ENCODE measurements at places on chromosomes 2 and 18.
A peak's percentile ranks its signal among the peaks of the same experiment; 100 is the strongest.

DNA sequence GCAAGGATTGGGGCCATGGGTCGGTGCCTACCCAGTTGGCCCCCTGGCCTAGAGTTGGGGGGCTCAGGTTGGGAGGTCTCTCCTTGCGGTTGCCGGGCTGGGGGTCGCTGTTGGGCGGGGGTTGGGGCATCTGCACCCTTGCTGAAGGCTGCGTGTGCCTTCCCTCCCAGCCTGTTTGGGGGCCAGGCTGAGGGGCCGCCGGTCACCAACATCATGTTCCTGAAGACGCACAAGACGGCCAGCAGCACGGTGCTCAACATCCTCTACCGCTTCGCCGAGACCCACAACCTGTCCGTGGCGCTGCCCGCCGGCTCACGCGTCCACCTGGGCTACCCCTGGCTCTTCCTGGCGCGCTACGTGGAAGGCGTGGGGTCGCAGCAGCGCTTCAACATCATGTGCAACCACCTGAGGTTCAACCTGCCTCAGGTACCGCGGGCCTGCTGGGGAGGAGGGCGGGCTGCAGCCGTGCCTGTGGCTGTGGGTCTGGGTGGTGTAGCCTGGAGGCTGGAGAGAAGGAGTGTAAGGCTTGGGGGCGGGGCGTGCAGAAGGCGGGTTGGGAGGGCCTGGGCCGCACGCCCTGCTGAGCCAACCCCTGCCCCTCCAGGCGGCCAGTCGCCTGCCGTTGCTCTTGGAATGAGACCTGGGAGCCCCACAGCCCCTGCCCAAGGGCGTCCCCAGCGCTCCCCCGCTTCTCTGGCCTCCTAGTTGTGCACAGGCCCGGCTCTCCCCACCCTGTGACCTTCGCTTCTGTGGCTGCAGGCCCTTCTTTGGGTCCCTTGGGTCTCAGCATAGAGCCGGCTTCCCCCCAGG lies 7.2 kb upstream of the NEU4 start:
- peak; percentile 29 for DNase-seq

DNA sequence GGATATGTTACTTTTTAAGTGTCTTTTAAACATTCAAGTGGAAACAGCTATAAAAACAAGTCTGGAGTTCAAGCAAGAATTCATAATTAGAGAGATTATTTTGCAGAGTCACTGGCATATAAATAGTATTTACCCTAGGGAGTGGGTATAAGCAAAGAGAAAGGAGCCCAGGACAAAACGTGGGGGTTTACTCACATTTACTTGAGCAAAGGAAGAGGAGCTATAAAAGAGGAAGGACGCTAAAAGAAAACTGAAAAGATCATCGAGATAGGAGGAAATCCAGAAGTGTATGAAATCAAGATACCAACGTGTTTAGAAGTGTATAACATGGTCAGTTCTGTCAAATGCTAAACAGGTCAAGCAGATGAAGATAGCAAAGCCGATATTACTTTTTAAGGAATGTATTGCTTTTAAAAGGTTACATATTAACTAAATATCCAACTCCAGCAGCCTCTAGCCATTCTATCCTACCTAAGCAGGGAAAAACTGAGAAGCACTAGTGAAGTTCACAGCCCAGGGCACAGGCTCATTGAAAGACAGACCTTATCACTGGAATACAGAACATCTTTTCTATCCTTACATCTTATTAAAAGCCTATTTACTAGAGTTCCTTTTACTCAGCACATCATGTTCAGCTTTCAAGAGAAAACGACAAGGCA lies 8.6 kb downstream of the KANSL1L start:
- DNase-seq: no peak

- DNase-seq: no peak
Measured at GRCh38 chr2:159863526-159864160, 65.6 kb upstream of the CD302 start.

- DNase-seq: no peak
Measured at GRCh38 chr18:69840001-69840400, 107.7 kb downstream of the CD226 start.

DNA sequence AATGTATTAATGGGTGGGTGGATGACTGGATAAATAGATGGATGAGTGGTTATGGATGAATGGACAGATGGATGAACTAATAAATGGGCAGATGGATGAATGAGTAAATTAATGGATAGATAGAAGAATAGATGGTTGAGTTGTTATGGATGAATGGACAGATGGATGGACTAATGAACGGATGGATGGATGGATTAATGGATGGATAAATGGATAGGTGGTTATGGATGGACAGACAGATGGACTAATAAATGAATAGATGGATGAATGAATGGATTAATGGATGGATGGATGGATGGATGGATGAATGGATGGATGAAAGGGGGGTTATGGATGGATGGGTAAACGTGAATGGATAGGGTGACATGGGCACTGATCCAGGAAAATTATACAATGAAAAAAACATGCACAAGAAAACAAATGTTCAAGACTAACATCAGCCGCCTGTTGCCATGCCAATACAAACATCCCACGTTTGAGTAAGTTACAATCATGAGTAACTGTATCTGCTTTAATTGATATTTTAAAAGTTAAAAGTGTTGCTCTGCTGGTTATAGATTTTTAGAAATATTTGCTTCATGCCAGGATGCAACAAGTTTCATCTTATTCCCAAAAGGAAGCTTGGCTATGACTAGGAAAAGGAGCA lies 20.8 kb downstream of the PXDN start:
- no peak for DNase-seq

DNA sequence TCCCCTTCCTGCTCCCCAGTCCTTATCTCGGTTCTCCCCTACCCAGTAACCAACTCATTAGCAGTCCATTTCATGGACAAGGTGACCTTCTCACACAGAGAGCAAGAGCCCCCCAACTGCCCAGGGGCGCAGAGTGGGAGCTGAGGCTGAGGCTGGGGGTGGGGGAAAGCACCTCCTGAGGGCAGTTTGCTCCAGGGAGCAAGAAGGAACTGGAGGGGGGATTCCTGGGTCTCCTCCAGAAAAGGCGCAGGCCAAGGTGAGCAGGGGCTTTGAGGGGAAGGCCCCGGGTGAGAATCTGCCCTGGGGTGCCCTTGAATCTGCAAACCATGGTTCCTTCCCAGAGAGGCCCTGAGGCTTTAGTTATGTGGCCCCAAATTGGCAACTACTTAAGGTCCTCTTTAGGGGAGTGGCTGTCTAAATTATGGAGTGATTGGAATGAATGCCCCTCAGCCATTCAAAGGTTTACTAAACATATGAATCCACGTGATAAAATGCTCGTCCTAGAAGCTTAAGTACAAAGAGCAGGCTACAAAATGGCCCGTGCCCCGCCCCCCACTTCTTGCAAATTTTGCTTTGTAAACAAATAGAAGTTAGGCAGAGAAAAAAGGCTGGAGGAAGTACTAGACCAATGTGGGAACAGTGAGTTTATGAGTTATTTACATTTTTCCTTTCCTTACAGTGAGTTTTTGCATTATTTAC lies 123.5 kb upstream of the HS6ST1 start:
- no peak for DNase-seq

DNA sequence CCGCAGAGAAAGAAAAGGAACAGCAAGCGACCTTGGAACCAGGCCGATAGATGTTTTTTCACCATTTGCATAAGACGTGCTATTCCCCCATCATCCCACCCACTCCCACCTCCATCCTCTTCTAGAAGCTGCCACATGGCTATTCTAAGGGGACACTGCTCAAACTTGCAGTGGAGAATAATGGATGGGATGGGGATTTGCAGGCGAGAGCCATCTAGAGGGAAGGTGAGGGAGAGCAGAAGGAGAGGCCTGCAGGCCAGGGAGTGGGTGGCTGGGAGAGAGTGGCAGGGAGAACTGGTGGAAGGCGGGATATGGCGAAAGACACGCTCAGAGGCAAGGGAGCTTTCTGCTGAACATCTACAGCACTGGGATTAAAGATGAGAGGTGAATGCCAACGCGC lies 84.9 kb downstream of the MAPK4 start:
- peak; percentile 38 for DNase-seq

DNA sequence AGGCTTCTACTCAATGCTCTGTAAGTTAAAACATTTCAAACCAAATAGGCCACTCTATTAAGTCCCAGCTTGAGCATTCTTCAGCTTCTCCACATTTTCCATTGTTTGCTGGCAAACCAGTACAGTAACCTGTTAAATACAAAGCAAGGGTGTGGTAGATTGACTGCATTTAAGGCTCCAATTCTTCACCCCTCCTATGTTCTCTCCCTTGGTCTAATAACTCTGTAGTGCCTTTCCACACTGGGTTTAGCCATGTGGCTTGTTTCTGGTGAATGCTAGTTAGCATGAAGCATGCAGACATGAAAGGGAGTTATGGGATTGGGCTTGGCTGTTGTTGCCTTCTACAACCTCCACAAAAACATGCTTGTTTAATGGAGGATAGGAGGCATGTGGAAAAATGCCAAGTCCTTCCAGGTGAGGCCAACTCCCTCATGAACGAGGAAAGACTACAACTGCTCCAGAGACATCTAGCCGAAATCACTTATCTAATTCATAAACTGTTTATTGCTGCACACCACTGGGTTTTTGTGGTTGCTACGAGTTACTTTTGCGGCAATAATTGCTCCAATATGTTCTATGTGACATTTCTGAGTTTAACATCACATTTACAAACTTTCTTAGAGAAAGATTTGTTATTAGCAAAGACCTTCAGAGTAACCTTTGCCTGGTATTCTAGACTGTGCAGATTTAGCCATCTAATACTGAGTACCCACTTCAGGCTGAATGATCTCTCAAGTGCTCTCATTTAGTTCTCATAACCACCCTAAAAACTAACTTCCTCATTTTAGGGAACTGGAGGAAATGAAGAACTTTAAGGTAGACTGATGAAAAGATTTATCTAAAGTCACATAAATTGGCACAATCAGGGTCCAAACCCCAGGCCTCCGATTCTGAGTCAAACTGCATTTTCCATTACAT lies 104.0 kb downstream of the SMAD2 start:
- DNase-seq: no peak

DNA sequence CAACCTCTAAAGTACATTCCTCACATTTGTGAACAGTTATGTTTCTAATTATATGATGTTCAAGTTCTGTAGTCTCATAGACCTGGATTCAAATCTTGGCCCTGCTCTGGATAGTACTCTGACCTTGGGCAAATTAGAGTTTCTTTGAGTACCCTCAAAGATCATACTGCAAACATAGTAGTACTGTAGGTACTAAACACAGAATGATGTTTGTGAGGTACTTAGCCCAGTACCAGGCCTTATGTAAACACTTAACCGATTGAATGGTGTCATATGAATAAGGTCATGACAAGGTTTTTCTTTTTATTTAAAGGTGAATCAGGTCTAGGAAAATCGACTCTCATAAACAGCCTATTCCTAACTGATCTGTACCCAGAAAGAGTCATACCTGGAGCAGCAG lies 19.1 kb downstream of the SEPTIN2 start:
- no peak for DNase-seq

GRCh38 chr2:12594590-12594989 lies 122.1 kb upstream of the TRIB2 start:
- DNase-seq: no peak

DNA sequence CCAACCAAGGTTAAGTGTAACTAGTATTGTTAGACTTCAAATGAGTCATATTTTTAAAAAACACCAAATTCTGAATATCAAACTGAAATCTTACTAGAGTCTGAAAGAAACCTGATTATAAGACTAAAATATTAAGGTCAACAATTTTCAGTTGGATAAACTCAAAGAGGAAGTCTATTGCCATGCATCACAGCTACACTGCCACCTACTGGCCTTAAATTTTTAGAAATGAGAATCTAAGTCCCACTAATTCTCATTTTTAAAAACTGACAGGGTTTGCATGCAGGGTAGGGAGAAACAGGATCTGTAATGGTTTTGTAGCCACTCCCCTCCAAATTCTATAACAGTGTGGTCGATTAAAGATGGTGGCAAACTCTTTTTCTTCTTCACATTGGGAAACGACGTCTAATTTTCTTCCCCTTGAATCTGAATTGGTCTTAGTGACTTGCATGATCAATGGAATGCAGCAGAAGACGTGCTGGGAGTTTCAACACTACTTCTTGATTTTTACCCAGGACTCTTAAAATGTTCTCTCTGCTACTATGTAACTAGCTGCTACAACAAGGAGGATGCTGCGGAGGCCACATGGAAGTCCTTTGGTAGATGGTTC lies 176.1 kb upstream of the SESTD1 start:
- no peak for DNase-seq

DNA sequence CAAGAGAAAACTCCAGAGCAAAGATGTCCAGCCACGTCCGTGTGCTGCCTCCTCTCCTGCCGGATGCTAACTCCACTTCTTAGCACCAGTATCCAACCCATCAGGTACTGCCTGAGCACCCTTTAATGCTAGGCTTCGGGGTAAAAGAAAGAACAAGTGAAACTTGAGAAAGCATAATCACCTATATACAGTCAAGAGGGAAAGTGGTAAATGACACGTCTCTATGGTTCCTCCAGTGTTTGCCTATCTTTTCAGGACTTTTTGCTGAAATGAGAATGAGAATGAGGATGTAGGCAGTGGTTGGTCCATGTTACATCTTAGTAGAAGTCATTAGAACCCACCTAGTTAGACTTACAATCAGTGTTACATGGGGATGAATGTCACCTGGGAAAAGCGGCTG lies 47.9 kb downstream of the EPHA4 start:
- no peak for DNase-seq

DNA sequence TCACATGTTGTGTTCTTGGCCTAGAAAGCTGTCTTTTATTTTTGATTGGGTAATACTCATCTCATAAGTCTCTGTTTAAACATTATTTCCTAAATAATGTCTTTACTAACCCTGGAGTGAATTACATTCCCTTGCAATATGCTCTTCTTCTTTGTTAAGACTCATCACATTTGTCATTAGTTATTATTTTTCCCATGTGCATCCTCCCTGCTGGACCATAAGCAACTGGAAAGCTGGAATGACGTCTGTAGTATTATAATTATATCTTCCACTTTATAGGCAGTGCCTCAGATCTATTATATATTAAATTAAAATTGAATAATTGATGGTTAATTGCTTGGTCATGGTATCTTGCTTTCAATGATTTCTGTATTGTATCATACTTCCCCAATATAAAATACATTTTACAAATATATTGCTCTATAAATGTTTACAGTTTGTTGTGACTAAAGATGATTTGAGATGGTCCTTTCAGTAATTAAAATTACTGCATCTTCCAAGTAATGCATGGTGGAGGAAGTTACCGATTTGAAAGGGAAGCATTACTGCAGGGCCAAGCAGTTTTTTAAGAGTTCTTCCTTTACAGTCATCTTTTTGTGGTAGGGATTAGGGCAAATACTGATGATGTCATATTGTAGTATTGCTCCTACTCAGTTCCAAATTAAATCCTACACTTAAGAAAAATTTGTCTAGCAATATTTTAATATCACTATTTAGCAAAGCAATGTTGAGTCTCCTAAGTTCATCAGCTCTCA lies 2.1 kb upstream of the RGPD4 start:
- no peak for DNase-seq

- DNase-seq: no peak
Measured at GRCh38 chr2:41914936-41915335, 132.9 kb upstream of the PKDCC start.

GRCh38 chr18:44079606-44080005 lies 601.1 kb upstream of the SETBP1 start:
- DNase-seq: no peak
